ENCODE measurements at places on chromosomes 12 and 14.
A peak's percentile ranks its signal among the peaks of the same experiment; 100 is the strongest.

- peak overlapping the region; percentile 10 for H3K27ac ChIP-seq
- peaks cover 32% of the 10 kb centered on the region for H3K36me3 ChIP-seq
- no peaks in the 10 kb centered on the region for H3K27me3 ChIP-seq
- DNase-seq, result no peak
- no peaks in the 10 kb centered on the region for H3K4me1 ChIP-seq
- no peak overlapping the region for H3K4me3 ChIP-seq
Observed at GRCh38 chr14:101992708-101993107, 28.3 kb downstream of the DYNC1H1 start.

DNA sequence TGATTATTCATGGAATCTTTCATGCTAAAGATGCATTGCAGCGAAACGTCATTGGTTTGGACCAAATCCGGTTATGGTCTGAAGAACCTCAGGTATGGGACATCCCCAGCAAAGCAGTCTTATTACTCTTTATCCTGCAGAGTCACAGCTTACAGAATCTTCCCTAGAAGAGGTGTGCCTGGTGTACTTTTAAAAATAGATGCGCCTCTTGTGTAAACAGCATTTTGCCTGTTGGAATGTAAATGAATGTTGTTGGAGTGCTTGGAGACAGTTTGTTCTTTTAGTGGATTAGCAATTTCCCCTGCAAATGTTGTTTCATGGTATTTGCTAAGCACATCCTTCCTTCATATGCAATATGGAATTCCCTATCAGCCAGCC lies 242.5 kb downstream of the ZFP36L1 start:
- H3K27ac ChIP-seq, result no peak overlapping the region
- no peak for DNase-seq
- H3K4me1 ChIP-seq, result peaks cover 4% of the 10 kb centered on the region
- peaks cover 1% of the 10 kb centered on the region for H3K27me3 ChIP-seq
- no peaks in the 10 kb centered on the region for H3K36me3 ChIP-seq
- no peak overlapping the region for H3K4me3 ChIP-seq

DNA sequence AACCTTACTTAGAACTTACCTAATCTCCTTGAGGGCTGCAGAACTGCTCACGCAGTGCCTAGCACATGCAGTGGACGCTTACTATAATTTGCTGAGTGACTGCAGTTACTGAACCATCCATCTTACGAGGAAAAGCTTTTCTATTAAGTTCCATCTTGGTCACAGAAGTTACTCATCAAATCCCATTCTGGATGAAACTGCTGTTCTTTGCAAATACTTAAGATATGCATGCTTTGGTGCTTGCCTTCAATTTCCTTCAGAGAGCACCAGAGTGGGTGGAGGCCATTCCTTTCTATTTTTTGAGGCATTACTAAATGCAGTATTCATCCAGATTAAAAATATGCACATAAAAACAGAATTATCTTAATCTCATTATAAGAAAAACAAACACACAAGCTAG lies 17.7 kb upstream of the PELI2 start:
- H3K27ac ChIP-seq, result no peak overlapping the region
- no peak overlapping the region for H3K4me3 ChIP-seq
- DNase-seq, result no peak
- H3K4me1 ChIP-seq, result no peaks in the 10 kb centered on the region
- no peaks in the 10 kb centered on the region for H3K36me3 ChIP-seq

DNA sequence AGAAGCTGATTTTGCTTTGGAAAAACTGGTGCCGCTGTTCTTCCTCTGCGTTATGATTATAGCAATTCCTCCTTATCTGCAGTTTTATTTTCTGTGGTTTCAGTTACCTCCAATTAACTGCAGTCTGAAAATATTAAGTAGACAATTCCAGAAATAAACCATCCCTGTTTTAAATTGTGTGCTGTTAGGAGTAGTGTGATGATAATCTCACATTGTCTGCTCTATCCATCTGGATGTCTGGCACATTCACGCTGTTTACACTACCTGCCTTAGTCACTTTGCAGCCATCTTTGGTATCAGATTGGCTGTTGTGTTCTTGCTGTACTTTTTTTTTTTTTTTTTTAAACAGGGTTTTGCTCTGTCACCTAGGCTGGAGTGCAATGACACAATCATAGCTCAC lies 141.0 kb downstream of the GRIP1 start:
- H3K4me3 ChIP-seq, result no peak overlapping the region
- H3K36me3 ChIP-seq, result no peaks in the 10 kb centered on the region
- no peak for DNase-seq

- H3K4me1 ChIP-seq, result no peaks in the 10 kb centered on the region
- DNase-seq, result no peak
- no peaks in the 10 kb centered on the region for H3K36me3 ChIP-seq
- no peaks in the 10 kb centered on the region for H3K27me3 ChIP-seq
- no peak overlapping the region for H3K27ac ChIP-seq
- no peak overlapping the region for H3K4me3 ChIP-seq
Observed at GRCh38 chr12:129570796-129571400, 332.9 kb downstream of the TMEM132D start.

DNA sequence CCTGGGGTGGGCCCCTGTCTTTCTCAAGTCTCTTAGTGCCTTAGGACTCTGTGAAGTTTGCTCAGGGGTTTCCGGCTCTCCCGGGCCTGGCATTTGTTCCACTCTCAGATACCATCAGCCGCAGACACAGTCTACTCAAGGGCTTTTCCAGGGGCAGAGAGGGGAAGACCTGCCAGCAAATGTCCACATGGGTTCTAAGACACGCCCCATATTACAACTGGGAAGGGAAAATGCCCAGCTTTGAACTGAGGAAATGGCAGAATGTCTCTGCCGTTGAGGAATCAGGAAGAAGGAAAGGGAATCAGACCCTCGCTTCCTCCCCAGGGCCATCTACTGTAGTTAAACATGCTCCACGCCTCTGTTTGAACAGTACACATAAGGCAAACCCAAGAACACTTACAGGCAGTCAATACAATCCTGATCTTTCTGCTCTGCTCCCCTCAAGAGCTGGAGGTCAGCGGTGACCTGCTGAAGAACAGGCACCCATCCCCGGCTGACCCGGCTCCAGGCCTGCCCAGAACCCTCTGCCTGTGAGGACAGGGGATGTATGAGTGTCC lies 7.9 kb downstream of the CCDC85C start:
- H3K27ac ChIP-seq, result peak overlapping the region; percentile 8
- no peaks in the 10 kb centered on the region for H3K36me3 ChIP-seq
- H3K4me1 ChIP-seq, result peaks cover 15% of the 10 kb centered on the region
- H3K4me3 ChIP-seq, result no peak overlapping the region

DNA sequence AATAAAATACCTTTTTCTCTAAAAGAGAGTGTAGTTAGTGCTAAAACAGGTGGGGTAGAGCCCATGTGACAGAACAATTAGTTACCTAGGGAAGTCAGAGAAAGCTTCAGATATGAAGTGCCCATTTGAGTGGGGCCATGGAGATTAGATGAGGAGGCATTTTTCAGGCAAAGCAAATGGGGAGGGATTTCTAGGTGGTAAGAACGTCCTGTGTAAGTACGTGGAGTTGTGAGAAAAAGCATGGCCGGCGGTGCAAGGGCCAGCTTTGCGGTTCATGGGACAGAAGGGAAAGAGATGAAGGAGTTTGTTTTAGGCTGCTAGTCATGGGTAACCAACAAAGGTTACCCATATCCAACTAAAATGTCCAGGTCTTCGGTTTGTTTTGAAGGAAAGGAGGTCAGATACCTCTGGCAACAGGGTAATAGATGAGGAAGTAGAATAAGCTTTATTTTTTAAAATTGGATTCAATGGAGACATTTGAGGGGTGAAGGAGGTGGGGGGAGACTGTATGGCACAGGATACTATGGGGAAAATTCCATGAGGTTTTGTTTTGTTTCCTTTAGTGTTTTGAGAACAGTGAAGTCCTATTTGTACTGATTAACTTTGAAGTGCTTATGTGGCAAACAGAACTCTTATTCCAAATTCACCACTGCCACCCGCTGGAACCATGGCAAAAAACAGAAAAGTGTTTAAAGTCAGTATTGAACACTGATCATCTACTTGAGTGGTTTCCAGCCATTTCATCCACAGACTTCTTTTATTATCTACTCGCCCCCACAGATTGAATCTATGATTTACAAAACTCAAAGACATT lies 10.0 kb upstream of the SNRPF start:
- H3K27me3 ChIP-seq, result peaks cover 24% of the 10 kb centered on the region
- no peak for DNase-seq
- no peak overlapping the region for H3K4me3 ChIP-seq
- H3K36me3 ChIP-seq, result no peaks in the 10 kb centered on the region
- H3K27ac ChIP-seq, result no peak overlapping the region

DNA sequence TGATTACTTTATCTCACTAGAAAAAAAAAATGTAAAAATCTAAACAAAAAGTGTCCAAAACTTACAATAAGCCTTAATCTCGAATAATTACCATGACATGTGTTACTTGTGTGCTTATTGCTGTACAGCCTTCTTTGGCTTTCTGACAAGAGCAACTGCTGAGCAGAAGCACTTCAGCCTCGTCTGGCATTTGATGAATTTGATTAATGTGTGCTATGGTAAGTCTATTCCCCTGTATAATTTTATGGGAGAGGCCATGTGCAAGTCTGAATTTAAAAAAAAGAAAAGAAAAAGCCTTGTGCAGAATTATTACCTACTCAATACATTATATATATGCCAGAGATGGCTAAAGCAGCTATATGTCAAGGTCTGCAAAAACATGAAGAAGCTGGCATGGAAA lies 113.9 kb downstream of the AEBP2 start:
- peak overlapping the region; percentile 46 for H3K27ac ChIP-seq
- H3K27me3 ChIP-seq, result no peaks in the 10 kb centered on the region

DNA sequence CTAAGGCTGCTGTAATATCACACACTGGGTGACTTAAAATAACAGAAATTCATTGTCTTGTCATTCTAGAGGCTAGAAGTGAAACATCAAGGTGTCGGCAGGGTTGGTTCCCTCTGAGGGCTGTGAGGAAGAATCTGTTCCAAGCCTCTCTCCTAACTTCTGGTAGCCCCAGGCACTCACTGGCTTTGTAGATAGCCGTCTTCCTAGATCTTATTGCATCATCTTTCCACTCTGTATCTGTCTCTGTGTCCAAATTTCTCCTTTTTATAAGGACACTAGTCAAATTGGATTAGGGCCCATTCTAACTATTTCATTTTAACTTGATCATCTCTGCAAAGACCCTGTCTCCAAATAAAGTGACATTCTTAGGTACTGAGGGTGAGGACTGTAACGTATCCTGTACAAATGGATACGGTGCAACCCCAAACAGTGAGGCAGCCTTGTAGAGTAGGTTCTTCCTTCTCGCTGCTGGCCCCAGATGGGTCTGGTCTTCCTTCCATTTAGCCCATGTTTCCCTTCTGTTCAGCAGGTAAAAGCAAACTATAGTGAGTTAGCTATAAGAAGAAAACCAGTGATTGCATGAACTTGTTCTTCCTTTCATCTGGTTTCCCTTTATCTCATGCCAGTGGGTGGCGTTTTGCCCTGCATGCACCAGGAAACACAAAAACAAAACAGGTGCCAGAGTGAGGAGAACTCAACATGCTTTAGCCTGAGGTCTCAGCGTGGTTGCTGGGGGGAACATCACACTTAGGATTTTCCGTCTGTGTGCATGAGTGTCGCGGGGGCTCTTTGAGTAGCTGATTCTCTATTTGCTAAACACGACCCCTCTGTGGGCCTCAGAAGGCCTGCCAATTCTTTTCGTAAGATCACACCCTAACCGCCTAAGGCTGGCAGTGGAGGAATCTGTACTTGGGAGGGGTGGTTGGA lies 19.5 kb downstream of the TTC9 start:
- DNase-seq, result peak; percentile 41
- peaks cover 78% of the 10 kb centered on the region for H3K4me1 ChIP-seq
- H3K27ac ChIP-seq, result peak overlapping the region; percentile 86
- peaks cover 22% of the 10 kb centered on the region for H3K36me3 ChIP-seq
- no peaks in the 10 kb centered on the region for H3K27me3 ChIP-seq
- peak overlapping the region; percentile 76 for H3K4me3 ChIP-seq

GRCh38 chr14:104115131-104115600 lies 23.2 kb upstream of the KIF26A start:
- peaks cover 14% of the 10 kb centered on the region for H3K27me3 ChIP-seq
- DNase-seq, result no peak
- H3K4me3 ChIP-seq, result no peak overlapping the region
- H3K4me1 ChIP-seq, result no peaks in the 10 kb centered on the region

DNA sequence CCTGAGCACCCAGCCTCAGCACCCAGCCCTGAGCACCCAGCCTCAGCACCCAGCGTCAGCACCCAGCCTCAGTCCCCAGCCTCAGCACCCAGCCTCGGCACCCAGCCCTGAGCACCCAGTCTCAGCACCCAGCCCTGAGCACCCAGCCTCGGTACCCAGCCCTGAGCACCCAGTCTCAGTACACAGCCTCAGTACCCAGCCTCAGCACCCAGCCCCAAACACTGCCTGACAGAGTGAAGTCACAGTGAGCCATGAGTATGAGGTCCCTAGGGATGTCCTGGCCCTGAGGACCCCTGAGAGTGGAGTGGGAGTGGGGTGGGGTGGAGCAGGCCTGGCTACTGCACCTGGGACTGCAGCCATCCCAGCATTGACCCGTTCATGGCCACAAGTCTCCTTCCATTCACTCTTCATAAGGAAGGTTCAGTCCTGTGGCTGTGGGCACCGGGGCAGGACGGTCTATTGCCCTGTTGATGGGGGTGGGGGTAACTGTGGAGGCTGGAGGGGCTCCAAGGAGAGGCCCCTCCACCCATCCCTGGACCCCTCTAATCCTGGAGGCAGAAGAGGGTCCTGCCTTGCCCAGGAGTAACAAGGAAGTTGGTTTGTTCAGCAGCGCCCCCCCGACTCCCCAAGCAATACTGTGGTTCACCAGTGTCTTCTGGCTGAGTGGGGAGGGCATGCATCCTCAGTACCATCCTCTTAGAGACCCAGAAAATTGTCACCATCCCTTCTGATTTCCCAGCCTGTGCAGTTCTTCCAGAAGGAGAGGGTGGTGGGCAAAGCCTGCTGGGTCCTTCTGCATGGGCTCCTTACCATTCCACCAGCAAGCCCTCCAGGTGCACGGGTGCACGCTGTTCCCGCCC lies 140.5 kb downstream of the ADGRD1 start:
- no peak overlapping the region for H3K27ac ChIP-seq
- no peaks in the 10 kb centered on the region for H3K36me3 ChIP-seq
- H3K4me1 ChIP-seq, result peaks cover 9% of the 10 kb centered on the region
- peak; percentile 17 for DNase-seq

- no peaks in the 10 kb centered on the region for H3K4me1 ChIP-seq
- peaks cover 28% of the 10 kb centered on the region for H3K36me3 ChIP-seq
- no peak overlapping the region for H3K27ac ChIP-seq
- H3K4me3 ChIP-seq, result no peak overlapping the region
Observed at GRCh38 chr12:132924356-132924755, 31.8 kb downstream of the ZNF605 start.

GRCh38 chr14:90449411-90449810 lies 52.6 kb downstream of the CALM1 start:
- no peaks in the 10 kb centered on the region for H3K36me3 ChIP-seq
- DNase-seq, result no peak
- H3K4me3 ChIP-seq, result no peak overlapping the region
- H3K27me3 ChIP-seq, result peaks cover 8% of the 10 kb centered on the region
- peaks cover 9% of the 10 kb centered on the region for H3K4me1 ChIP-seq
- H3K27ac ChIP-seq, result no peak overlapping the region

DNA sequence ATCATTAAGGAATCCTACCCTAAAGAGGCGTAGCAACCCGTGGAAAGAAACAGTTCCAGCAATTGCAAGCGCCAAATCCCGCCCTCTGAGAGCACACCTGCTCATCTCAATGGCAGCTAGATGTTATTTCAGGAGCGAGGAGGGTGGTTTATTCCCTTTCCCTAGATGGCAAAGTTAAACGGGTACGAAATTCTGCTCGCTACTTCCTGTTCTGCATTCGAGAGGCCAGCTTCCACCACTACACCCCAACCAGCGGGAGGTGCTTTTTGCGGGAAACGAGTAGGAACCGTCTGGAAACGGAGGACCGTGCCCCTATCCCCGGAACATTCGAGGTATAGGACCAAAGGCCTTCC lies 536 bp downstream of the VPS29 start:
- no peaks in the 10 kb centered on the region for H3K27me3 ChIP-seq
- H3K36me3 ChIP-seq, result peaks cover 20% of the 10 kb centered on the region
- H3K27ac ChIP-seq, result peak overlapping the region; percentile 100
- no peak for DNase-seq
- H3K4me1 ChIP-seq, result peaks cover 29% of the 10 kb centered on the region

All from activated naive CD8-positive, alpha-beta T cell treated with anti-CD3 and anti-CD28 coated beads, Interleukin-2, amount 10 ng/mL, durations not matched to agents 7 days and 5 days (primary cell).